Lung (tissue), 17 donors: ENCODE measurements at places on chromosomes 3 and 15. TPM values are rescaled to one million over a fixed set of nuclear protein-coding genes. Genes with fewer than 3 reads are reported as not detected.

- no peaks in the 10 kb centered on the region for H3K36me3 ChIP-seq
- H3K4me3 ChIP-seq: no peak overlapping the region
- no peak for DNase-seq
- H3K27ac ChIP-seq: no peak overlapping the region
- no peaks in the 10 kb centered on the region for H3K27me3 ChIP-seq
These were observed 210.0 kb upstream of the PPP2R3A start for GRCh38 chr3:135755330-135756105.

NR2E3 gene
- 0.80 TPM for total RNA-seq

GRCh38 chr15:63385911-63386531 lies 4.4 kb upstream of the CA12 start:
- DNase-seq: no peak
- peaks cover 6% of the 10 kb centered on the region for H3K27me3 ChIP-seq
- no peaks in the 10 kb centered on the region for H3K36me3 ChIP-seq
- no peak overlapping the region for H3K4me3 ChIP-seq
- peaks cover 10% of the 10 kb centered on the region for H3K4me1 ChIP-seq
- no peak overlapping the region for H3K27ac ChIP-seq

LRRC49 gene
- total RNA-seq: 24.3 TPM

- H3K4me3 ChIP-seq: no peak overlapping the region
- H3K36me3 ChIP-seq: no peaks in the 10 kb centered on the region
- H3K27me3 ChIP-seq: no peaks in the 10 kb centered on the region
- no peaks in the 10 kb centered on the region for H3K4me1 ChIP-seq
- DNase-seq: no peak
These were observed 114.4 kb downstream of the CHSY1 start for GRCh38 chr15:101137312-101137940.

GRCh38 chr15:53437985-53438841 lies 321.2 kb downstream of the WDR72 start:
- H3K27me3 ChIP-seq: no peaks in the 10 kb centered on the region
- H3K27ac ChIP-seq: no peak overlapping the region
- H3K4me3 ChIP-seq: no peak overlapping the region
- H3K4me1 ChIP-seq: no peaks in the 10 kb centered on the region

PTX3 gene
- 4.1 TPM for total RNA-seq

- DNase-seq: peak; percentile 81
- H3K4me3 ChIP-seq: no peak overlapping the region
- no peaks in the 10 kb centered on the region for H3K27me3 ChIP-seq
- no peaks in the 10 kb centered on the region for H3K36me3 ChIP-seq
- H3K4me1 ChIP-seq: peaks cover 6% of the 10 kb centered on the region
These were observed 637.2 kb downstream of the NTRK3 start for GRCh38 chr15:87619161-87619960.

DNA sequence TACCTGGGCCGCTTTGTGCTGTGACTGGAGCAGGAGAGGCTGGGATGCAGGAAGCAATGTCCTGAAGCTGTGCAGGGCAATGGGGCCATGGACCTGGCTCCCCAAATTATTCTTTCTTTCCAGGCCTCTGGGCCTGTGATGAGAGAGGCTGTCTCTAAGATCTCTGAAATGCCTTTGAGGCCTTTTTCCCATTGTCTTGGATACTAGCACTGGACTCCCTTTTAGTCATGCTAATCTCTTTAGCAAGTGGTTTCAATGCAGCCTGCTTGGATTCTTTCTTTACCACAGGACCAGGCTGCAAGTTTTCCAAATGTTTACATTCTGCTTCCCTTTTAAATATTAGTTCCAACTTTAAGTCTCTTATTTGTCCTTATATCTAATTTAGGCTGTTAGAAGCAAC lies 64.8 kb upstream of the SGO1 start:
- H3K27me3 ChIP-seq: no peaks in the 10 kb centered on the region
- no peaks in the 10 kb centered on the region for H3K36me3 ChIP-seq
- H3K27ac ChIP-seq: no peak overlapping the region

ATG3 gene
- 54.9 TPM for total RNA-seq

DNA sequence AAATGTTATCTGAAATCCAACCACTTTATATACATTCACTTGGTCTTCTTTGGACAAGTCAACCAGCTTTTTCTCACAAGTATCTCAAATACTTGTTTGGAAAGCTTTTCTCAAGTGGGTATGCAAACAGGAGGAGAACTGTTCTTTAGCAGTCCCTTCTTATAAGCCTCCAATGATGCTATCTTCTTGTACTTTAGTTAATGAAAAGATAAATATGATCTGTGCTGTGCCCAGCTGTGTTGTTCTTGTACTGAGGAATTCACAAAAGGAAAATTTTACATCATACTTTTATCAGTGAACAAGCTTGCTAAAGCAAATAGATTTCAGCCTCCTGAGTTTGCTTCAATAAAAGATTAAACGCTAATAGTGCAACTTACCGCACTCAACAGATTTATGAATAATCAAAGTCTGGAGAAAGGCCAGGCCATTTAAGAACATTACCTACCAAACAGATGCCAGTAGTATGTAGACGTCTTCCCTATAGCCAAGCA lies 395.2 kb downstream of the MECOM start:
- no peak overlapping the region for H3K4me3 ChIP-seq
- H3K36me3 ChIP-seq: no peaks in the 10 kb centered on the region
- DNase-seq: no peak
- H3K4me1 ChIP-seq: peaks cover 2% of the 10 kb centered on the region
